B cell (primary cell): ENCODE measurements at places on chromosomes 7 and 10. TPM values are rescaled to one million over a fixed set of nuclear protein-coding genes. Genes with fewer than 3 reads are reported as not detected.
A peak's percentile ranks its signal among the peaks of the same experiment; 100 is the strongest.

- no peak for DNase-seq
Observed at GRCh38 chr7:92110857-92111256, 23.4 kb downstream of the CYP51A1 start.

DNA sequence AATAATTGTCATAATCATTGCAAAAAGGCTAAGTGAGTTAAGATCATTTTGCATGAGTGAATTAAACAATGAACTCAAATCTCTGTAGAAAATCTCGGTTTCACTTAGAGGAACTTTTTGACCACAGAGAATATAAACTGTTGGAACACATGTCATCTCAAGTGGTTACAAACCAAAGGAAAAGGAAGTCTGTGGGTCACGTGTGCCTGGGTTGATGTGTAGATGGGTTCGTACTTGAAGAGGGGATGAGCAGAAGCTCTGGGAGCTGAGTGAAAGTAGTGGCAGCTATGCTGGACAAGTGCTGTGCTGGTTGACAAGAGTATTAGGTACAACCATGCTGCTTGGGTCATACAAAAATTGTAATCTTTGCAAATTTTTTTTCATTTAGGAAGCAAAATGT is 35.0 kb downstream of the GLRX3 start:
- no peak for DNase-seq

DNA sequence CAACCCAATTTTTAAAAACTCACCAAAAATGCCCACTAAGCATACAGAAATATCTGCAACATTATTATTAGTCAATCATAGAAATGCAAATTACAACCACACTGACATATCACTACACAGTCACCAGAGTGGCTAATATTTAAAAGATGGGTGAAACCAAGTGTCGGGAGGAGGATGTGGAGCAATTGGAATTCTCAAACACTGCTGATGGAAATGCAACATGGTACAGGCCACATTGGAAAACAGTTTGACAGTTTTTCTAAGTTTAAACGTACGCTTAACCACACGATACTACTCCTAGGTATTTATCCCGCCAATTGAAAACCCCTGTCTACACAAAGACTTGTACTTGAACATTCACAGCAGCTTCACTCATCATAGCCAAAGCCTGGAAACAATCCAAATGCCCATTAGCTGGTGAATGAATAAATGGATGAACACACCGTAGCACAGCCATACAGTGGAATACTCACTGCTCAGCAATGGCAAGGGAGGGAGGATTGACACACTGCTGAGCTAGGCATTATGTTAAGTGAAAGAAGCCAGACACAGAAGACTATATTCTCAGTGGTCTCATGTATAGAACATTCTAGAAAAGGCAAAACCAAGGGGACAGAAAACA is 16.3 kb downstream of the GCK start:
- DNase-seq = no peak

DNA sequence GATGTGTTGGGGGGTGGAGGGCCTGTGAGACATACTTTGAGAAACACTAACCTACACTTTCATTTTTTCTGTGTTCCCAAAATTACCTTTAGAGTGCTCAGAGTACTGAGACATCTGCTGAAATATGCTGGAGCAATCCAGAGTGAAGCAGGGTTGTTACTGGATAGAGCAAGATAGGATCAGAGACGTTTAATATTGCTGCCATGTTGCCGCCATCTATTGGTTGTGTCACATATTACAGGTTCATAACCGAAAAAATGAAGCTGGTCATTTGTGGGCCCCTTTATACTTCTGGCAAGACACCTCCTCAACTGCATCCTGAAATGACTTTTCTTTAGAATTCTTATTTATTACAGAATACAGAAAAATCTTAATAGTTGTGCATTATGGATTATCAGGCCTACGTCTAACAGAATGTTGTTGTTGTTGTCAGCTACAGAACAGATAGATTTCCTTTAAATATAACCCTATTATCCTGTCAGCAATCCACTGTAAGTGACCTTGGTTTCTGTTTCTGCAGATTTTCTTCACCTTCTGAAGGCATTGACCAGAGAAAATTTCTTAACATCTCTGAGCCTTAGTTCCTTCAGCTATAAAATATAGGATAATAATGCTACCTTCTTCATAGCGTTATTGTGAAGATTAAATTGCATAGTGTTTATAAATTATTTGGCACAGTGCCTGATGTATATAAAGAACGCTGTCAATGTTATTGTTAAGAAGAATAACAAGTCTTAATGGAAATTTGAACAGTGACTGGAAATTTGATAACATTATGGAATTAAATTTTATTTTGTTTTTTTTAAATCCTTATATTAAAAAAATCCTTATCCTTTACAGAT is 16.2 kb upstream of the DLD start:
- DNase-seq = peak; percentile 59

GRCh38 chr7:89554209-89554608 is 600.1 kb upstream of the STEAP1 start:
- DNase-seq = no peak

GRCh38 chr10:96376483-96376882 is 17.7 kb upstream of the OPALIN start:
- no peak for DNase-seq

- no peak for DNase-seq
Observed at GRCh38 chr10:44463511-44464121, 78.7 kb upstream of the CXCL12 start.

DNA sequence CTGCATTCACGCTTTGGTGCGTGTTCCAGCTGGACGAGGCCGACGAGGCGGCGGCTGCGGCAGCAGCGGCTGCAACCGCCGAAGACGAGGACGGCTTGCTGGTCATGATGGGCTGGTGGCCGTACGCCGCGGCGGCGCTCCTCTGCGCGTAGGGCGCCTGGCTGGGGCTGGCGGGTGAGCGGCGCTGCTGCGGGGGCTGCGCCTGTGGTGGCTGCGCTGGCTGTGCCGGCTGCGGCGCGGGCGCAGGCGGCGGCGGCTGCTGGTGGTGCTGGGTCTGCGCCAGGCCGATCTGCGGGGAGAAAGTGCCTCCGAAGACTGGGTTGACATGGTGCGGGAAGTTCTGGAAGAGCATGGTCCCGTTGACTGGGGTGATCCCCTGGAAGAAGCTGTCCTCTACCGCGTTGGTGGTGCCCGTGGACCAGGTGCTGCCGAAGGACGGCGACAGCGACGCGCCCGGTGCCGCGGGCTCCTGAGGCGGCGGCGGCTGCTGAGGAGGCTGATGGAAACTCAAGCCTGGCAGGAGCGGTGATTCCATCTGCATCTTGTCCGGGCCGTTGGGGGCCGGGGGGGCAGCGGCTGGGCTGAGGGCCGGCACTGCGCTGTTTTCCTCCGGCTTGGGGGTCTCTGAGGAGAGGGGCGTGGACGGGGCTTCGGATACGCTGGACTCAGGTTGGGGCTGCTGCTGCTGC is 51.1 kb downstream of the CPEB3 start:
- DNase-seq = peak; percentile 72

The STOX1 gene
- 0.07 and 0.81 TPM in 2 replicates for polyA plus RNA-seq

The MEST gene
- 2.1 and 2.5 TPM in 2 replicates for polyA plus RNA-seq

The PIK3AP1 gene
- polyA plus RNA-seq = 130 and 167 TPM in 2 replicates
